NCI-H526 (cell line): ENCODE measurements at places on chromosomes 2 and 18.

- no peak for DNase-seq
Measured at GRCh38 chr2:71620851-71621251, 167.5 kb downstream of the DYSF start.

- DNase-seq: no peak
Measured at GRCh38 chr2:205138735-205139134, 543.6 kb upstream of the NRP2 start.

DNA sequence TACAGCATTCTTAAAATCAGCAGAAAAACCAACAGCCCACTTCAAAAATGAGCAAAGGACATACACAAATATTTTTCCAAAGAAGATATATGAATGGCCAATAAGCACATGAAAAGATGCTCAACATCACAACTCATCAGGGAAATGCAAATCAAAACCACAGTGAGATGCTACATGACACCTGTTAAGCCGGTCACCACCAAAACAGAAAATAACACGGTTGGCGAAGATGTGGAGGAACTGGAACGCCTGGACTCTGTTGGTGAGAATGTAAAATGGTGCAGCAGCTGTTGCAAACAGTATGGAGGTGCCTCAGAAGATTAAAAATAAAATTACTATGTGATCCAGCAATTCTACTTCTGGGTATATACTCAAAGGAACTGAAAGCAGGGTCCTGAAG, 184.8 kb downstream of the INHBB start:
- peak; percentile 11 for DNase-seq

- DNase-seq: no peak
Measured at GRCh38 chr2:111226876-111227700, 106.4 kb downstream of the BCL2L11 start.

GRCh38 chr2:168592181-168592831, 136.2 kb downstream of the CERS6 start:
- DNase-seq: no peak

GRCh38 chr2:118987886-118988285, 45.9 kb downstream of the MARCO start:
- DNase-seq: no peak

- DNase-seq: no peak
Measured at GRCh38 chr2:128291161-128291843, 27.4 kb downstream of the HS6ST1 start.

GRCh38 chr2:120517751-120518469, 172.0 kb downstream of the INHBB start:
- no peak for DNase-seq

DNA sequence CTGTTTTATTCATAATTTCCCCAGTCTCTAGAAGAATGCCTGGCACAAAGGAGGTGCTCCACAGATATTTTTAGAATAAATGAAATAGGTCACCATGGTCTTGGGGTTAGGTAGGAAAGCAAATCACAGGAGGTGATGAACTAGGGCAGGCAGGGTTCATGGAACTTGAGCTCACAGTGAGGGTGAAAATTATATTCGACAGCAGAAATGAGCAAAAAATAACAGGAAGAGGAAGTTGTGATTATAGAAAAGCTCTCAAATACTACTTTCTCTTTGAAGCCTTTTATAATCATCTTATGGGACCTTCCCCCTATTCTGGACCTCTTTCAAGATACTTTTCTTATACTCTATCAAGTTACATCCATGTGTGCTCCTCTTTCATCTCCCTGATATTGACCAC, 4.5 kb upstream of the CREB1 start:
- DNase-seq: no peak

GRCh38 chr2:239269173-239269885, 131.5 kb downstream of the HDAC4 start:
- DNase-seq: no peak

- DNase-seq: peak; percentile 86
Measured at GRCh38 chr2:75053484-75054112, 95.2 kb downstream of the POLE4 start.

DNA sequence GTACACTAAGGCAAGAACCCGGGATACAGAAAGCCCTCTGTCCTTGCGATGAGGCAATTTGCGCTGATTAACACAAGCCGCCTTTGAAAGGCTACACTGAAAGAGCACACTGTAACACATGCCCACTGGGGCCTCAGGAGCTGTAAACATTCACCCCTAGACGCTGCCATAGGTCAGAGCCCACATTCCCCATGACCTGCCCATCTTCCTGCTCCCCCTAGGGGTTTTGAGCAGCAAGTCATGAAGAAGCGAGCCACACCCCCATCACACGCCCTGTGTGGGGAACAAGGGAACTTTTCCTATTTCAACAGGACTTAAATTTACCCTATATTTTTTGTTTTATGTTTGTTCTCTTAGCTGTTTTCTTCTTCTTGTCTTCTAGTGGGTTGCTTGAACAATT, 47.8 kb upstream of the SLC4A10 start:
- DNase-seq: peak; percentile 33

DNA sequence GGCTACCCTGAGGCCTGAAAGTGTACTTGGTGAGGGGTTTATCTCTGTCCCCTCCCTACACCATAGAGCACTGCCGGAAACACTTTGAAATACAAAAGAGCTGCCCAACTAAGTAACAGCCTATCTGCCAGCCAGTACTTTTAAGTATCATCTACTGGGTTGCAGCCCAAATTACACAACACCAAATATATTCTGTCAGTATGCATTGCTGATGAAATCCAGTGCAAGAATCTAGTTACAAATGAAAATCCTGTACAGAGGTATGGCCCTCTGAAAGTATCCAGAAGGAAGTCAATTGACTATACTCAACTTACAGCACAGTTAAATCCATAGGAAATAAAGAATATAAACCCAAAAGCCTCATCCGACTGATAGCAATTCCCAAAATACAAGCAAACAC, 280.8 kb downstream of the CCDC85A start:
- DNase-seq: no peak

GRCh38 chr2:158637357-158637756, 157.8 kb upstream of the DAPL1 start:
- DNase-seq: no peak

DNA sequence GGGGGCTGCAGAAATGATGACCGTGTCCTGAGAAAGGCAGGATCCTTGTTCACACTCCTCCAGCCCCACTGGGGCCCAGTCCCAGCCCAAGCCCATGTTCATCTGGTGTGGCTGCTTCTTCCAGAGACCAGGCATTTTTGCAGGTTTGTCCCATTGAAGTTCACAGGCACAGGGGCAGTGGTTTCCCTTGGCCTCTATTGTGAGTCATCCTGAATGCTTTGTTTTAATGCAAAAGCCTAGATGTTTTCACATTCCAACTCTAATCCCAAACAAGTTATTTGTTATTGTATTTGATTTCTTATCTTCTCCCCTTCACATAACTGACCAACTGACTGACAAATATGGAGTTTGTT, 426.4 kb upstream of the ID2 start:
- DNase-seq: no peak

DNA sequence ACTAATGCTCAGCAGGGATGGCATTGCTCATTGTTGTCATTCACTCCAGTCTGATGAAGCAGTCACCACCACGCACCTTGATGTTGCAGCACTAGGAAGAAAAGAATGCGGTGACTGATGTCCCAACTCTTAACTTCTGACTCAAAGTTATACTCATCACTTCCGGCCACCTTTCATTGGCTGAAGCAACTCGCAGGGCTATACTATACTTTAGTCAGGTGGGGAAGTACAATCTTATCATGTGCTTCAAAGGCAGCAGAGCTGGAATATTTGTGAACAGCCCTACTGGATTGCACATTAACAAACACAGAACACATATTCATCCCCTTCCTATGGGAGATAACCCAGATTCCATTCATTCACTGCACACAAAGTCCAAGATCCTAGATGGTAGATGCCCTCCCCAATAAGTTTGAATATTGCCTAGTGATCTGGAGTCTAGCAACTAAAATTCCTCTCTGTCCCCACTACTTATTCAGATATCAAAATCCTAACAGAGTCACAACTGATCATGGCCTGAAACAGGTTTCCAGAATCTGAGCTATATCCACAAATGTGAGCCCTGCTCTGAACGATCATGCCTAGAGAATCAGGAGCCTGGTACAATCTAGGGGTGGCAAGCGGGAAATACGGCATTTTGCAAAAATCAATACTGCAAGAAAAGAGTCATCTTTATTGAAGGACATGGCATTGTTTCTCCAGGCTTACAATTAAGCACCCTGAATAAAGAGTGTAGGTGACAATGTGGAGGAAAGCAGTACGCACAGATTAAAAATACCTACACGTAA, 3.4 kb upstream of the SPATS2L start:
- DNase-seq: no peak

GRCh38 chr2:238128534-238129001, 9.9 kb upstream of the KLHL30 start:
- no peak for DNase-seq
